Stimulated activated CD4-positive, alpha-beta T cell treated with anti-CD3 and anti-CD28 coated beads, Interleukin-1b, Interleukin-23, amount 100 ng/mL, for 4 hours (primary cell): ENCODE measurements at places on chromosomes 2 and 18.
A peak's percentile ranks its signal among the peaks of the same experiment; 100 is the strongest.

DNA sequence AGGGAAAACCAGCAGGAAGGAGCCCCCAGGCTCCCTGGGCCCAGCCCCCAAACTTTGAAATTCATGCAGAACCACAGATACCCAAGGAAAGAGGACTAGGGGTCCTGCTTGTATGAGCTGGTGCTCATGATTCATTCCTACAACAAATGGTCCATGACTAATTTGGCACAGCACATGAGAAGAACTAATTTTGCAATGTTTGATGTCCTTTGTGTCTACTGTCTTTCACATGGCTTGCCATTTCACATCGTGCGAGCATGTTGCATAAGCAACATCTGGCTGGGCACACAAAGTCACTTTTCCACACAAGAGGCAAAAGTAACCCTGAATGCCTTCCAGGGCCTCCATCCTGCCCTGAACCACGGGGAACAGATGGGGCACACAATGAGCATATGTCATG, 149.6 kb upstream of the APCDD1 start:
- DNase-seq, result no peak

- DNase-seq, result no peak
These were observed 53.7 kb downstream of the MCFD2 start for GRCh38 chr2:46861916-46862315.

- no peak for DNase-seq
These were observed 299.3 kb downstream of the CELF4 start for GRCh38 chr18:37266290-37266689.

- no peak for DNase-seq
These were observed 153.7 kb downstream of the TGIF1 start for GRCh38 chr18:3603421-3604234.

DNA sequence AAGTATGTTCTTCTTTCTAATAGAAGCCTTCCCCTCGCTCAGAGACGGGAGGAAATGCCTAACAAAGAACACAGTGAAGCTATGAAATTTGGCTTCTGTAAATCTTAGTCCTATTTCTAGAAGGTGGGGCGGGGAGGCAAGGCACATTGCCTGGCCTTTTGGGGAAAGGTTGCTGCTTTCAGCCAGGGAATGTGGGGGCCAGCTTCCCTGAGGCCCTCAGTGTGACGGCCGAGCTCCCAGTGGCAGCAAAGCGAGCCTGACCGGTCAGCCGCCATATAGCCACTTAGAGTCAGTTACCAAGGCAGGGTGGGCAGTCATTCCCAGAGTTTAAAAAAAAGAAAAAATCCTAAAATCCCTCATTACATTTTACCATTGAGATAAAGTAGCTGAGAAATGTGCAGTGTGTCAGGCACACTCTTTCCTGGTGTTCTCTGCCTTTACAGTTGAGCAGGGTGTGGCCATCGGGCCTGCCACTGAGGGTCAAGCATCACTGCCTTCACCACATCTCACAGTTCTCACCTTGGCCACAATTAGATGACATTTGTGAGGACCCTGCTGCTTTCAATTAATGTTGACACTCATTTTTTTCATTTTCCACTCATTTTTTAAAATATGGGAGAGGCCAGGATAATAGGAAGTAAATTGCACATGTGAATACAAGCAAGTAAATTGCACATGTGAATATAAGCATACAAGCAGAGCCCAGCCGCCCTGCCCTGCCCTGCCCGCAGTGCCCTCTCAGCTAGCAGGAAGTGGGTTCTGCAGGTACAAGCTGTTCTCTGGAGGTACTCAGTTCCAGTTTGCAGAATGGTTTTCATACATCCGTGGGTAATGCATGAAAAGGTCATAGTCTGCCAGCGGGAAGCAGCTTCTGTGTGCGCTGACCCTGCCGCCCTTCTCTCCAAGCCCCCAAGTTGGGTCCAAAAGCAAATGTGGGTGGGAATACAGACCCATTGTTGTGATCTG, 76.9 kb downstream of the WDSUB1 start:
- no peak for DNase-seq

DNA sequence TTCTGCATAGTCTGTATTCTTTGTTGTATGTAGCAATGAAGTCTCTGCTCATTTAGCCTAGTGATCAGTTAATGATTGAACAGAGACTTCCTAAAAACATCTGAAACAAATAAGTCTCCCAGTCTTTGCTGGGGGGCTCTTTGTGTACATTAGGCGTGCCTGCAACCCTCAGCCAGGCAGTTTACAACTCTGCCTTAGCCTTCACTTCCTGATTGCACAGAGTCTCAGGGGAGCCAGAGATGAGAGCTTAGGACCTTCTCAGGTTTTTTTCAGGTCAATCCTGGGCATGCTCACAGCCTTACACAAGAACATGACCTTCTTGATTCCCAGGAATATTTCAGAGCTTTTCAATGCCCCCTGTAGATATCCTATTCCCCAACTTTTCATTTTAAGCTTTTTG, 44.0 kb upstream of the BIN1 start:
- DNase-seq, result no peak

GRCh38 chr2:107411267-107411666, 415.4 kb upstream of the RGPD4 start:
- DNase-seq, result no peak

- no peak for DNase-seq
These were observed 69.1 kb downstream of the MBD2 start for GRCh38 chr18:54155412-54155811.

DNA sequence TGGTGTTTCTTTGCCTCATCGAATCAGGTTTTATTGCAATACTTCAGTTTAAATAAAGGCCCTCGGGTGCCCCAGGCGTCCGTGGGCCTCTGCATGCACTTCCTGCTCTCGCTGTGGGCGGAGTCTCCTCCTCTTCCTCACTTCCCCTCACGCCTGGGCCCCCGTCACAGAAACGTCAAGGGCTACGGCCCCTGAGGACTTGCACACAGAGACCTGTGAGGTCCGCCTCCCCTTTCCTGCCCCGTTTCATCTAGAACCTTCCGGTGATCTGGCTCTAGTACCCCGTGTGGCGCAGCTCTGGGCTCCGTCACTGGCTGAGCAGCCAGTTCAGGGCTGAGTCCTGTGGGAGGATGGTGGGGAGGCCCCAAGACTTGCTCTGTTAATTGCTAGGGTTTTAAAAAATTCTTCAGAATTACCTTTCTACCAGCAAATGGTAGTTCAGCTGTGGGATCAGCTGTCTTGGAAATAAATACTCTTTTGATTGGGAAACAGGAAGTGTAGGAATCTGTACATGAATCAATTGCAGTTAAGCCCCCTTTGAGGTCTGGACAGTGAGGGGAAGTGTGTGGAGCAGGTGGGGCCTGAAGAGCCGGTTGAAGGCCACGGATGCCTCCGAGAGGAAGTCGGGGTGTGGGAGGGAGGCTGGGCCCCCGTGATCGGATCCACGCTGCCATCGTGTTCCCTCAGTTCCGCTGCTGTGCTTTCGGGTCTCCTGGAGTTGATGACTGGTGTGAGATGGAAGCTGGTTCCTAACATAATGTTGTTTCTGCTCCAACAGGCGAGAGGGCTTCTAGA, 10.2 kb downstream of the NFATC1 start:
- peak; percentile 71 for DNase-seq

GRCh38 chr2:226396541-226396940, 403.1 kb downstream of the IRS1 start:
- no peak for DNase-seq

DNA sequence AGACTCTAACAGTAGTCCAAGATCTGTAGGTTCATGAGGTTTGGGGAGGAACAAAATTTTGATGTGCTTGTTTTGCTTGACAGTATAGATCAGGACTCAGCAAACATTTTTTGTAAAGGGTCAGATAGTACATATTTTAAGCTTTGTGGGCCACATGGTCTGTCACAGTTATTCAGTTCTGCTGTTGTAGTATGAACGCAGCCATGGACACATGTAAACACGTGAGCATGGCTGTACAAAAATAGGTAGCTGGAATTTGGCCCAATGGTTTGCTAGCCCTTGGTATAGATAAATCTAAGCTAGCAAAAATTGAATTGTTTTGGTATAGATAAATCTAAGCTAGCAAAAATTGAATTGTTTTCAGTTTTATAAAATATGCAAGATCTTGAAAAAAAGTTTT, 120.5 kb downstream of the HIBCH start:
- DNase-seq, result no peak

- DNase-seq, result no peak
These were observed 48.7 kb downstream of the COA5 start for GRCh38 chr2:98559581-98559980.

- no peak for DNase-seq
These were observed 328.1 kb downstream of the NR4A2 start for GRCh38 chr2:156004459-156004858.

- no peak for DNase-seq
These were observed 74.7 kb downstream of the DPP4 start for GRCh38 chr2:161999321-161999720.

GRCh38 chr2:118049816-118050140, 35.9 kb upstream of the CCDC93 start:
- DNase-seq, result no peak

DNA sequence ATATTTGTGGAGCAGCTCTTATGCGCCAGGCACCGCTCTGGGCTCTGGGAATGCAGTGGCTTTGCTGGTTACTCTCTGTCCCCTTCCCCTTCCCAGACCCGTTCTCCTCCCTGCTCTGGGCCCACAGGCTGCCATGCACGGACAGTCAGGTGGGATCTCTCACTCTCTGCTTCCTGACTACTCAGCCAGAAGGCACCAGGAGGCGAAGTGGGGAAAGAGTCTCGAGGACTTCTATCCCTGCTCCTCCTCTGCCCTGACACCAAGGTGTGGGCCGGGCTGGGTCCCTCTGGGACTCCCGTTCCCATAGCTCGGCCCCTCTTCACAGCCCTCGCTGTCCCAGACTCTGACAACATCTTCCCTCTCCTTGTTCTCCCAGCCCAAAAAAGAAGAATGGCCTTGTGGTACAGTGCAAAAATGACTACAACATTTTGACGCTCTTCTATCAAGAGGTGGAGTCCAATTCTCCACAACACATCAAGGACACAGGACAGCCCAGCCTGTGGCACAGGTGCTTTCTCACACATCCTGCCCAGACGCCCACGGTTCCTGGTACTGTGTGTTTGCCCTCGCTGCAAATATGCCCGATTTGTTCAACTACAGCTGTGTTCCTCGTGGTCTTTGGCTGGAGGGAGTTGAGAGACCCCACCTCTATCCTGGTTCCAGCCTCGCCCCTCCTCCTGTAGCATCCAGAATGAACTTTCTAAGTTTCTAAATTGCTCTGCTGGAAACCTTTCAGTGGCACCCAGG, 14.0 kb upstream of the DUSP2 start:
- DNase-seq, result no peak

- no peak for DNase-seq
These were observed 269.2 kb upstream of the SESTD1 start for GRCh38 chr2:179533875-179534274.

DNA sequence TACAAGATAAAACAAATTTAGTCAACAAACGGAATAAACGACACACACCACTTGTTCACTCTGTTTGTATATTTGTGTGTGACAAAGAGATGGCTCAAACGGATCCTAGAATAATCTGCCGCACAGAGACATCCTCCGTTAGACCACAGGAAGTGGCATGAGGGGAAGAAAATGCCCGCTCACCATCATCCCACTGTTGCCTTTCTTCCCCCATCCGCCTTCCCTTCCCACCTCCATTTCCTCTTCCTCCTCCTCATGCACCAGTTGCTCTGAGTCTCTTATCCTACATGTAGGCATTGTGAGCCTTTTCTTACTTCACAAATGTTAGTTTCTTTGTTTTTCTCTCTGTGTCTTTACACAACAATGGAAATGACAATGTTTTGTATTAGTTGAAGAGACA, 228.5 kb upstream of the SMIM21 start:
- no peak for DNase-seq

- DNase-seq, result no peak
These were observed 262.1 kb downstream of the LPIN1 start for GRCh38 chr2:12008425-12009061.

- no peak for DNase-seq
These were observed 20.8 kb upstream of the TNS1 start for GRCh38 chr2:218023636-218024035.

- no peak for DNase-seq
These were observed 24.9 kb downstream of the PELI1 start for GRCh38 chr2:64119369-64119768.

DNA sequence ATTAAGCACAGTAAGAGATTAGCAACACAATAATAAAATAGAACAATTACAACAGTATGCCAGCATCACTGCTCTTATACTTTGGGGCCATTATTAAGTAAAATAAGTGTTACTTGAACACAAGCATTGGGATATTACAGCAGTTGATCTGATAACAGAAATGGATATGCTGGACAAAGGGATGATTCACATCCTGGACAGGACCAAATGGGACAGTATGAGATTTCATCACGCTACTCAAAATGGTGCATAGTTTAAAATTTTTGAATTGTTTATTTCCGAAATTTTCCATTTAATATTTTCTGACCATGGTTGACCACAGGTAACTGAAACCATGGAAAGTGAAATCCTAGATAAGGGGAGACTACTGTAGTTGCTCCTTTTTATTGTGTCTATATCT, 138.2 kb downstream of the UBR3 start:
- no peak for DNase-seq

GRCh38 chr2:238493880-238494572, 67.3 kb downstream of the ASB1 start:
- no peak for DNase-seq

DNA sequence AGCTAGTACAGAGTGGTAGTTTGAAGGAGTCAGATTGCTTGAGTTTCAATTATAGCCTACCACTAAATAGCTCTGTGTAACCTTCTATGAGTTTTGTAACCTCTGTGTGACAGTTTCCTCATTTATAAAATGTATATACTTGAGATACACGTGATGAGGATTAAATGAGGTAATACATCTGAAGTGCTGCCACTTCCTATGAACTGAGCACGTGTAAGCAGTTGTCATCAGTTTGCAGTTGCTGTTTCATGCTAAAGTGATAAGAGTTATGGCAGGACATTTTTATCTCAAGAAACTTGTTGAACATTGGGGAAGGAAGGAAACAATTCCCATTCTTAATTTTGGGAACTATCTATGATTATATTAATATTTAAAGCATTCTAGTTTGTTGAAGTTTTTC, 38.5 kb downstream of the CARF start:
- no peak for DNase-seq
